ENCODE measurements at places on chromosomes 5 and 9.

DNA sequence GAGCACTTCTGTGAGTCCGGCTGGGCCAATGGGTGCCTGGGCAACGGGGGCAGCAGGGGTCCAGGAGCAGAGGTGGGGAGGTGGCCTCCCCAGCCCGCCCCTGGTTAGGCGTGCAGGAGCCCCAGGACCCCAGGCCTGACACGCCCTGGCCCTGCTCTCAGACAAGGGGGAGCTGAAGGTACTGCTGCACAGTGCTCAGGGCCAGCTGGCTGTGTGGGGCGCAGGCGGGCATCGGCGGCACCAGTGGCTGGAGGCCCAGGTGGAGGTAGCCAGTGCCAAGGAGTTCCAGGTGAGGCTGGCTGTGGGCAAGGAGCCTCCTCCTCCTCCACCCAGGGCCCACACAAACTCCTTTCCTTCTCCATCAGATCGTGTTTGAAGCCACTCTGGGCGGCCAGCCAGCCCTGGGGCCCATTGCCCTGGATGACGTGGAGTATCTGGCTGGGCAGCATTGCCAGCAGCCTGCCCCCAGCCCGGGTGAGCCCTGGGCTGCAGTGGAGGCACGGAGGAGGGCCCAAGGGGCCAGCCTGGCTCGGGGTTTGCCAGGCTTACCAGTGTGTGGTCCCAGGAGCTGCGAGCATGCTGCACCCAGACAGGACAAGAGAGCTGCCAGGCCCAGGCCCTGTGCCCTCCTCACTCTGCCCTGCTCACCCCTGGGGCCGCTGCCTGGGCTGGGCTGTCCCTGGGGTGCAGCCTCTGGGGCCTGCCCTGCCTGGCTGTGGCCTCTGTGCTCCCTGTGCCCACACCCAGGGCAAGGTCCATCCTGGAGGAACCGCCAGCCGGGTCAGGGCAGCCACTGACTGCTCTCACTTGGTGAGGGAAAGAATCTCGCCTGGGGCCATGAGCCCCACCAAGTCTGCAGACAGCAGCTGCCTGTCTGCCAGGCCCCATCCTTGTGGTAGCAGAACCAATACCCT lies 7.0 kb downstream of the MAMDC4 start:
- DNase-seq = no peak

GRCh38 chr5:17398431-17398830 lies 99.6 kb upstream of the TAF11L2 start:
- DNase-seq = no peak

- no peak for DNase-seq
Measured at GRCh38 chr5:2908086-2908485, 156.6 kb upstream of the IRX2 start.

GRCh38 chr9:17481565-17481964 lies 97.3 kb upstream of the SH3GL2 start:
- DNase-seq = no peak

- no peak for DNase-seq
Measured at GRCh38 chr9:125703662-125704061, 3.3 kb downstream of the MAPKAP1 start.

- DNase-seq = no peak
Measured at GRCh38 chr9:110357505-110357904, 19.8 kb upstream of the TXNDC8 start.
